ENCODE measurements at places on chromosomes 7 and 10.
A peak's percentile ranks its signal among the peaks of the same experiment; 100 is the strongest.

DNA sequence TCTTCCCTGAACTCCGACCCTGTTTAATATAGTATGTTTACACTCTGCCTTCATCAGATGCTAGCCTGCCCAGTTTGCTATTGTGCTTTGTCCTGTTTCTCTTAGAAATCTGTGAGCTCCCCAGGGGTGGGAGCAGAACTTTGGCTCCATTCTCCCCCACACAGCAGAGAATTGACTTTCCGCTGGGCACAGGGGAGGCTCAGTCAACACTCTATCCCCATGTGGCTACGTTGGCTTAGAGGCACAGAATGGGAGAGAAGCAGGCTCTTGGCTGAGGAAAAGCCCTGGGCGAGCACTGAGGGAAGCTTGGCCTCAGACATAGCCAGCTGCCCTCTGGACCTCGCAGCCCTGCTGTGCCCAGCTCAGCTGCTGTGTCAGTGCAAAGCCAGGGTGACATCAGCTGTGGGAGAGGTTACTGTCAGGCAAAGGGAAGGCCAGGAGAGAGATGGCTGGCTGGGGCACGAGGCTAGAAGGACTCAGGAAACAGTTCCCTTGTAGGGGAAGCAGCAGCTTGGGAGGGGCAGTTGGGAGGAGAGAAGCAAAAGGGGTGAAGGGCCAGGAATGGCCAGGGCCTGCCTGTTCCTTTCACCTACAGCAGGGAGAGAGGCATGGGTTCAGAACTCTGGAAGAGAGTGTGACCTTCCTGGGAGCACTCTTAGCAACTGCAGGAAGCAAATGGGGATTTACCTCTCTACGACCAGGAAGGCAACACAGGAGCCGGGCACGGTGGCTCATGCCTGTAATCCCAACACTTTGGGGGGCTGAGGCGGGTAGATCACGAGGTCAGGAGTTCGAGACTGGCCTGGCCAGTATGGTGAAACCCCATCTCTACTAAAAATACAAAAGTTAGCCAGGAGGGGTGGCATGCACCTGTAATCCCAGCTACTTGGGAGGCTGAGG is 5.8 kb upstream of the SCD start:
- peak overlapping the region; percentile 73 for H3K27ac ChIP-seq
- H3K27me3 ChIP-seq, result no peaks in the 10 kb centered on the region
- H3K36me3 ChIP-seq, result no peaks in the 10 kb centered on the region
- no peak overlapping the region for H3K4me3 ChIP-seq
- DNase-seq, result no peak

- peaks cover 8% of the 10 kb centered on the region for H3K36me3 ChIP-seq
- no peaks in the 10 kb centered on the region for H3K4me1 ChIP-seq
- no peaks in the 10 kb centered on the region for H3K27me3 ChIP-seq
Measured at GRCh38 chr10:129774736-129775401, 189.2 kb downstream of the EBF3 start.

DNA sequence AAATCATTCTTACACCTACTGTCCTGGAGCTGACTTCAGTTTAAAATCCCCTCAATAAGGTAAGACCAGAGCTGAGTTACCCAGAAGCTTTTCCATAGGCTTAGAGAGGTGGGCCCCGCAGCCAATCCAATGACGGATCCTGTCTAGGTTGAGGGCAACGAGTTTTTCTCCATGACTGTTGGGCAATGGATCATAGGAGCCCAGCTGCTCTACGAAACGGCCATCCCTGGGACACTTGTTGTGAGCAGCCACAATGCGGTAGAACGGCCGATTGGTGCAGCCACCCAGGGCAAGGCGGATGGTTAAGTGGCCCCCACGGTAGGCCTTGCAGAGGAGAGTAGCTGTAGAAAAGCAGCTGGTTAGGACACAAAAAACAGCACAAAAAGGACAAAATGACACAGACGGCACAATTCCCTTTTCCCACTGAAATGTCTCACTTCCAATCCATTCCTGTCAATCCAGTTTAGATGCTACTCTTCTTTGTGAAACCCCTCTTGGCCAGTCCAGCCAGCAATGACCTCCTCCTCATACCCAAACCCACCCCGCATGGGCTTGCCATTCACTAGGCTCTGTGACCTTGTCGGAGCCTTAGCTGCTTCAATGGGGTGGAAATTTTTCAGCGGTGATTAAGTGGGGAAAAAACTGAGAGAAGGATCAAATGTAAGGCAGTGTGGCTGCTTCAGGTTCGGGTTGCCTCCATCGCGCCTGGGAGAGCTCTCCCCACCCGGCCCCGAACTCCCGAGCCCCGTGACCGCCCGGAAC is 580 bp downstream of the MRPS16 start:
- peaks cover 10% of the 10 kb centered on the region for H3K4me1 ChIP-seq
- peak overlapping the region; percentile 98 for H3K4me3 ChIP-seq
- no peak for DNase-seq
- H3K36me3 ChIP-seq, result peaks cover 21% of the 10 kb centered on the region
- H3K27ac ChIP-seq, result peak overlapping the region; percentile 94

DNA sequence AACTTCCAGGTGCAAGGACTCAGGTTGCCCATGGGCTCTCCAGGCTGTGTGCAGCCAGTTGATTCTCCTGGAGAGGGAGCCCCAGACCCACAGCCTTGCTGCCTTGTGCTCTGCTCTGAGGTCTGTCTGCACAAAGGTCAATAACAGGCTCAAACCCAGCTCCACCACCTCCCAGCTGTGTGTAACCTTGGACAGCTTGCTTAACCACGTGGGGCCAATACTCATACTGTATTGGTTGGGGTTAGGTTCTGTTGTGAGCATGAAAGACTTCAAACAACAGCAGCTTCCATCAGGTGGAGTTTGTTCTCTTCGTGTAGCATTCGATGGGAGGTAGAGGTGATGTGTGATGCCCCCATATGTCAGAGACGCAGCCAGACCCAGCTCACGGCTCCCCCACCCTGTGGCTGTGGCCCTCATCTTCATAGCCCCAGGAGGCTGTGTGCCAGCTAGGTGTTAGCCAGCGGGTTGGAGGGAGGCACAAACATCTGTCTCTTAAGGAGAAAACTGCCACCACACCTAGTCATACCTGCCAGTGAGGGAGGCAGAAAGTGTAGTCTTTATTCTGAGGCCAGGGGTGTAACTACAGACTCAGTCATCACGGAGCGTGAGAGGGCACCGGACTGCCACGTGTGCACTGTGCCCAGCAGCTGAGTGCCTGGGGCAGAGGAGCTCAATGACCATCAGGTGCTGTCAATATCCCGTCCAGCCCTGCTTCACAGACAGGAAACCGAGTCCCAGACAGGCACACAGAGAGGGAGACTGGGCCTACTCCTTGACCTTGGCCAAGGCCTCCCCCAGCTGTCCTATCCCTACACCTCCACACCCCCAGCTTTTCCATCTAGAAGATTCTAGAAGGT is 8.1 kb upstream of the POLD2 start:
- no peaks in the 10 kb centered on the region for H3K36me3 ChIP-seq
- no peak overlapping the region for H3K4me3 ChIP-seq
- H3K27ac ChIP-seq, result no peak overlapping the region
- no peaks in the 10 kb centered on the region for H3K27me3 ChIP-seq

- DNase-seq, result peak; percentile 67
- H3K4me3 ChIP-seq, result no peak overlapping the region
- peaks cover 21% of the 10 kb centered on the region for H3K36me3 ChIP-seq
- H3K4me1 ChIP-seq, result peaks cover 64% of the 10 kb centered on the region
- peak overlapping the region; percentile 78 for H3K27ac ChIP-seq
- no peaks in the 10 kb centered on the region for H3K27me3 ChIP-seq
Measured at GRCh38 chr10:125152450-125153368, 7.7 kb downstream of the CTBP2 start.

- H3K4me3 ChIP-seq, result no peak overlapping the region
- DNase-seq, result peak; percentile 72
- H3K27me3 ChIP-seq, result no peaks in the 10 kb centered on the region
Measured at GRCh38 chr7:127770885-127771284, 118.9 kb downstream of the SND1 start.

- H3K27me3 ChIP-seq, result no peaks in the 10 kb centered on the region
- no peaks in the 10 kb centered on the region for H3K4me1 ChIP-seq
- H3K4me3 ChIP-seq, result no peak overlapping the region
- H3K27ac ChIP-seq, result no peak overlapping the region
Measured at GRCh38 chr7:136045992-136046391, 68.8 kb upstream of the MTPN start.

- no peak overlapping the region for H3K4me3 ChIP-seq
- H3K27me3 ChIP-seq, result no peaks in the 10 kb centered on the region
- no peaks in the 10 kb centered on the region for H3K36me3 ChIP-seq
- H3K4me1 ChIP-seq, result no peaks in the 10 kb centered on the region
- DNase-seq, result no peak
Measured at GRCh38 chr7:85516675-85517074, 329.8 kb upstream of the SEMA3D start.

DNA sequence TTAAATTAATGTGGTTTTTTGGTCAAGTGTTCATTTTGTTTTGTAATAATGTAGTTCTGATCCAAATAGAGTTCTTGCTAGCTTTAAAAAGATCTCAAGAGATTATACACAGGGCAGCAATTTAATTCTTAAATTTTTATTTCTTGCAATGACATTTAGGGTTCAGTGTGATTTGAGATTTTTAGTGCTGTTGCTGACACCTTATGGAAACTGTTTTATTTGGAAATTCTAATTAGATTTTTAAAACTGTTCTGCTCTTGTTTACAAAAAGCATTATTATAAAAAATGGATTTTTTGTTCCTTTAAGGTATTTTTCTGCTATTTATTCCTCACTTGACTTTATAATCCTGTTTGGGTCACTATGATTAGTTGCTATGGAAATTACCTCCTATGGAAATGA is 72.1 kb downstream of the RTKN2 start:
- no peaks in the 10 kb centered on the region for H3K36me3 ChIP-seq
- no peak overlapping the region for H3K4me3 ChIP-seq
- no peaks in the 10 kb centered on the region for H3K27me3 ChIP-seq

GRCh38 chr10:61397175-61397986 is 55.8 kb downstream of the TMEM26 start:
- H3K4me3 ChIP-seq, result no peak overlapping the region
- H3K4me1 ChIP-seq, result no peaks in the 10 kb centered on the region
- H3K27me3 ChIP-seq, result no peaks in the 10 kb centered on the region
- H3K36me3 ChIP-seq, result no peaks in the 10 kb centered on the region
- no peak overlapping the region for H3K27ac ChIP-seq

DNA sequence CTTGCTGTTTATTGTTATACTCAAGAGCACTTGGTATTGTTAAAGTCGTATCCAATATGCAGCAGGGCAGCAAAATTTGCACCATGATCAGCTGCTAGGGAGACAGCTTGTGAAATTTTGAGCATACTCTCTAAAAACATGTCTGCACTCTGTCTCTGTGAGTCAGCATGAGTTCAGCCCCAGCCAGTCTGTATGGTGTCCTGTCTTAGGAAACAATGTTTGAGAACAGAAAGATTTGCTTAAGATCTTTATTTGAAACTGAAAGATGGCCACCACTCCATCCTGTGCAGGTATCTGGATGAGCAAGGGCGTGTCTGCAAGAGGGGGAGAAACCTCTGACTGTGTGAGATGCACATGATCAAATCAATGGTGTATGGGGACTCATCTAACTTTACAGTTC is 97.1 kb downstream of the GNAI1 start:
- no peak for DNase-seq
- H3K4me3 ChIP-seq, result no peak overlapping the region
- no peaks in the 10 kb centered on the region for H3K36me3 ChIP-seq
- H3K27ac ChIP-seq, result no peak overlapping the region

- H3K27me3 ChIP-seq, result no peaks in the 10 kb centered on the region
- no peak overlapping the region for H3K4me3 ChIP-seq
- no peak for DNase-seq
Measured at GRCh38 chr7:2794836-2795636, 49.1 kb downstream of the GNA12 start.

GRCh38 chr7:1119201-1119600 is 31.3 kb downstream of the GPER1 start:
- no peak overlapping the region for H3K4me3 ChIP-seq
- H3K4me1 ChIP-seq, result peaks cover 33% of the 10 kb centered on the region
- H3K27ac ChIP-seq, result no peak overlapping the region
- H3K27me3 ChIP-seq, result no peaks in the 10 kb centered on the region

DNA sequence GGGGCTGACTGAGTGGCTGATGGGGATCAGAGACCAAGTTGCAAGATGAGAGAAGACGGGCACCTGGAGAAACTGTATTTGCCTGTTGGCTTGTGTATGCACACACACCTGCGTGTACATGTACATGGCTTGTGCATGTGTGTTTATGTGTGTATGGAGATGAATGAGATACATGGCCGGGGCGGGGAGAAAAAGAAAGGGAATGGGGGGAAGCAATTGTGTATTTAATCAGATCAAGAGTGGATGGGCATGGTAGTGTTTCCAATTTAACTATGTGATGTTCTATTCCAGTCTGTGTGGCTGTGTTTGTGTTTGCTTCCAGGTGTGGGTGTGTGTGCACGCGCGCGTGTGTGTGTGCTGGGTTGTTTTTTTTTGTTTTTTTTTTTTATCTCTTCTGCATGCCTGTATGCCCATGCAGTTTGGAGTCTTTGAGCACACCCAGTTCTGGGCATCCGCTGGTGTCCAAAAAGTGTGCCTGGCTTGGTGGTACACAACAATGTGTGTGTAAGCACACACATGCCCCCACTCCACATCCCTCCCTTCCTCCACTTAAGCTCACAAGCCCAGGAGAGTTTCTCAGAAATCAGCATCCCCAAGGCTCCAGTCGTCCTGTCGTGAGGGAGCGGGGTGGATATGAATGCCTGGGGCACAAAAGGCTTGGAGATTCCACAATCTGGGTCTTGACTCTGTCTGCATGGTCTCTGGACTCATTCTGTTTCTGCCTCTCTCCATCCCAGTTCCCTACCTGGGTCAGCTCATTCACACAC is 2.5 kb upstream of the VGF start:
- H3K27ac ChIP-seq, result no peak overlapping the region
- DNase-seq, result no peak
- H3K36me3 ChIP-seq, result peaks cover 9% of the 10 kb centered on the region
- H3K27me3 ChIP-seq, result peaks cover 86% of the 10 kb centered on the region

DNA sequence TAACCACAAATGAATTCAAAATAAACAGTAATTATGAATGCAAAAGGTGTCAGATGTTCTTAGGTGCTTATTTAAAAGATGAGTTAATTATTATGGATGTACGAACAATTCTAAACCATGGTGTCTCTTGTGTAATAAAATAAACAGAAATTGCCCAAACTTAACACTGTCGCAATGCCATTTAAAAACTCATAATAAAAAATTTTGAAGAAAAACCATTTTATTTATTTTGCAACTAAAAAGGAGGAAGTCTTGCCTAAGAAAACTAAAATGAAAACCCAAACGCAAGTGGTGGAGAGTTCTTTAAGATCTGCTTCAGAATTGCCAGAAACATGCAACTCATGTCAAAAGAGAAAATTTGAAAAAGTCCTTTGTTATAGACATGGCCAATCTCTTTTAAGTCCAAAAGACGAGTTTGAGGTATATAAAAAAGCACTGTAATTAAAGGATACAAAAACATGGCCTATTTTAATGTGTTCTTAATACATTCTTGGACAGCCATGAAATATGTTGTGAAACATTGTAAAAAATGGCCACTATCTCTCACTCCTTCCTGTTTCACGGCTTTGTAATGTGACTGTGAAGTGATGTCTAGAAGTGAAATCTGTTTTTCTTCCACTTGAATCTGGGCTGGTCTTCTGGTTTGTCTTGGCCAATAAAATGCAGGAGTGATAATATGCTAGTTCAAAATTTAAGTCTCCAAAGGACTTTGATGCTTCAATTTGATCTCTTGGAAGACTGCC is 322.9 kb downstream of the PRPF18 start:
- peaks cover 3% of the 10 kb centered on the region for H3K4me1 ChIP-seq
- DNase-seq, result no peak
- no peaks in the 10 kb centered on the region for H3K27me3 ChIP-seq
- no peaks in the 10 kb centered on the region for H3K36me3 ChIP-seq
- no peak overlapping the region for H3K4me3 ChIP-seq
- no peak overlapping the region for H3K27ac ChIP-seq
